ENCODE measurements at places on chromosomes 16 and 17. TPM values are rescaled to one million over a fixed set of nuclear protein-coding genes. Genes with fewer than 3 reads are reported as not detected.

ACSM2A gene
- total RNA-seq: not detected

PRDM7 gene
- total RNA-seq: not detected

ITGAL gene
- total RNA-seq: not detected

CNTNAP1 gene
- 14.2 TPM for total RNA-seq

CRISPLD2 gene
- total RNA-seq: 45.5 TPM

KRT36 gene
- total RNA-seq: not detected

CACNG5 gene
- not detected for total RNA-seq

MYH13 gene
- not detected for total RNA-seq

RAB11FIP4 gene
- 0.43 TPM for total RNA-seq

HSD3B7 gene
- 51.9 TPM for total RNA-seq

PFAS gene
- total RNA-seq: 13.0 TPM

KRTAP4-5 gene
- total RNA-seq: not detected

RNF157 gene
- total RNA-seq: 0.76 TPM

SLC52A1 gene
- not detected for total RNA-seq

CRYM gene
- 0.39 TPM for total RNA-seq

TNS4 gene
- total RNA-seq: 0.26 TPM

HID1 gene
- total RNA-seq: 0.32 TPM

CBX4 gene
- total RNA-seq: 10.5 TPM

HSF5 gene
- not detected for total RNA-seq

RHBDF1 gene
- total RNA-seq: 27.4 TPM

ALOX15B gene
- total RNA-seq: 0.32 TPM

INCA1 gene
- total RNA-seq: 0.22 TPM

ANKRD13B gene
- 7.1 TPM for total RNA-seq

SPN gene
- total RNA-seq: not detected

HS3ST3B1 gene
- total RNA-seq: 4.6 TPM

PRSS36 gene
- total RNA-seq: 0.91 TPM

KCNAB3 gene
- total RNA-seq: 0.52 TPM

ESRP2 gene
- total RNA-seq: 0.11 TPM

FBXL16 gene
- total RNA-seq: under 0.01 TPM

PDPK1 gene
- total RNA-seq: 20.6 TPM

TMED6 gene
- total RNA-seq: 0.22 TPM

ST6GALNAC1 gene
- total RNA-seq: not detected

Measured in articular chondrocyte of knee joint (primary cell).